ENCODE measurements at places on chromosomes 16 and 17. TPM values are rescaled to one million over a fixed set of nuclear protein-coding genes. Genes with fewer than 3 reads are reported as not detected.

G6PC1 gene
- not detected for total RNA-seq

DNA sequence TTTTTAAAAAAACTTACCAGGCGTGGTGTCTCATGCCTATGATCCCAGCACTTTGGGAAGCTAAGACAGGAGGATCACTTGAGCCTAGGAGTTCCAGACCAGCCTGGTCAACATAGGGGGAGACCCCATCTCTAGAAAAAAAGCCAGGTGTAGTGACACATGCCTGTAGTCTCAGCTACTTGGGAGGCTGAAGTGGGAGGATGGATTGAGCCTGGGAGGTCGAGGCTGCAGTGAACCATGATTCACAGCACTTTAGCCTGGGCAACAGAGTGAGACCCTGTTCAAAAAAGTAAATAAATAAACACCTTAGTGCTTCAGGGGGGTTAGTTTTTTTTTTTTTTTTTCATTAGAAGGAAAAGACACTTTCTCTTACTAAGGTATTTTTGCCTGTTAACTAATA is 58.9 kb upstream of the LRRC37A3 start:
- no peak overlapping the region for H3K4me3 ChIP-seq
- H3K4me1 ChIP-seq, result peaks cover 3% of the 10 kb centered on the region
- no peaks in the 10 kb centered on the region for H3K27me3 ChIP-seq
- H3K36me3 ChIP-seq, result no peaks in the 10 kb centered on the region
- no peak for DNase-seq

- no peak overlapping the region for H3K27ac ChIP-seq
- no peaks in the 10 kb centered on the region for H3K27me3 ChIP-seq
- no peaks in the 10 kb centered on the region for H3K4me1 ChIP-seq
- H3K36me3 ChIP-seq, result no peaks in the 10 kb centered on the region
- no peak for DNase-seq
Observed at GRCh38 chr17:74332017-74332650, 6.1 kb downstream of the KIF19 start.

GRCh38 chr17:48427598-48427997 is 2.4 kb downstream of the SKAP1 start:
- no peaks in the 10 kb centered on the region for H3K27me3 ChIP-seq
- no peak overlapping the region for H3K4me3 ChIP-seq
- H3K4me1 ChIP-seq, result no peaks in the 10 kb centered on the region
- H3K27ac ChIP-seq, result no peak overlapping the region

- H3K36me3 ChIP-seq, result no peaks in the 10 kb centered on the region
- H3K4me1 ChIP-seq, result peaks cover 13% of the 10 kb centered on the region
- H3K27me3 ChIP-seq, result no peaks in the 10 kb centered on the region
- peak overlapping the region; percentile 97 for H3K4me3 ChIP-seq
Observed at GRCh38 chr16:30063893-30064728, 1.4 kb upstream of the ALDOA start.

DNA sequence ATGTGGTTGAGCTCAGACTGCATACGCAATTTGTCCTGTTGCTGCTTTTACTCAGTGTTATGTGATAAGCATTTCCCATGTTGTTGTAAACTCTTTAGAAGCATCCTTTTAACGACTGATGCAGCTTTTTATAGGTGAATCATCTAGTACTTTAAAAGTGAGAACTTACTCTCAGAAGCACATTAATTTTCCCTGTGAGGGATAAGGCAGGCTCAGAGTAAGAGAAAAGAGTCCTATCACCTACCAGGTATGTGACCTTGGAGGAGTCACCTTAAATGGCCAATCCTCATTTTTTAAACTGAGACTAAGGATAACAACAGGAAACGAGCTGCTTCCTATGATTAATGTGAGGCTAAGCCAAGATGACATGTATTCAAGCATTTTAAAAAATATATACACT is 34.4 kb upstream of the GAN start:
- H3K4me1 ChIP-seq, result no peaks in the 10 kb centered on the region
- no peak for DNase-seq
- H3K4me3 ChIP-seq, result no peak overlapping the region
- H3K27me3 ChIP-seq, result no peaks in the 10 kb centered on the region
- H3K36me3 ChIP-seq, result no peaks in the 10 kb centered on the region

GRCh38 chr16:48611329-48612137 is 1.6 kb upstream of the N4BP1 start:
- no peak overlapping the region for H3K4me3 ChIP-seq
- H3K4me1 ChIP-seq, result peaks cover 9% of the 10 kb centered on the region
- no peak for DNase-seq
- no peaks in the 10 kb centered on the region for H3K36me3 ChIP-seq

- H3K36me3 ChIP-seq, result no peaks in the 10 kb centered on the region
- DNase-seq, result no peak
- no peaks in the 10 kb centered on the region for H3K27me3 ChIP-seq
- H3K27ac ChIP-seq, result no peak overlapping the region
- H3K4me1 ChIP-seq, result peaks cover 2% of the 10 kb centered on the region
- no peak overlapping the region for H3K4me3 ChIP-seq
Observed at GRCh38 chr16:14423344-14423743, 206.7 kb downstream of the PARN start.

SLC43A2 gene
- 24.6 TPM for total RNA-seq

Data from ovary (tissue), 10 donors.